ENCODE measurements at places on chromosomes 3 and 15.

GRCh38 chr3:136546720-136547119 is 205.5 kb downstream of the STAG1 start:
- peak; percentile 37 for DNase-seq

DNA sequence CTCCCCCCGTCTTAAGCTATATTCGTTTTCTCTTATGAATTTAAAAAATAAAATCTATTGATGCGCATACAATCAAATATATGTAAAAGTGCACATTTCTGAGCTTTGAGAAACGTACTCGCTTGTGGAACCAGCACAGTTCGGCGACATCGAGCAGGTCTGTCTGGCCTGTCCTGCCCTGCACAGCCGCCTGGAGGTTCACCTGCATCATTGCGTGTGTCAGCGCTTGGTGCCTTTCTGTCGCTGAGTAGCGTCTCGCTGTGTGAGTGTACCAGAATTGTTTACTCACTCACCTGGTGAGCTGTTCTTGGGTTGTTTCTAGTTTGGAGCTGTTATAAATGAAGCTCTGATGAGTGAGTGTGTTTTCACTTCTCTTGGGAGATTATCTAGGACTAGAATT is 104.0 kb downstream of the VGLL4 start:
- DNase-seq: peak; percentile 51

- no peak for DNase-seq
Observed at GRCh38 chr3:74651292-74651691, 36.8 kb upstream of the CNTN3 start.

GRCh38 chr3:145518639-145519038 is 642.3 kb downstream of the PLOD2 start:
- DNase-seq: peak; percentile 9
